Stimulated activated CD4-positive, alpha-beta T cell treated with anti-CD3 and anti-CD28 coated beads, Interleukin-4, amount 100 ng/mL, for 1 hour (primary cell): ENCODE measurements at places on chromosomes 1 and 21.

DNA sequence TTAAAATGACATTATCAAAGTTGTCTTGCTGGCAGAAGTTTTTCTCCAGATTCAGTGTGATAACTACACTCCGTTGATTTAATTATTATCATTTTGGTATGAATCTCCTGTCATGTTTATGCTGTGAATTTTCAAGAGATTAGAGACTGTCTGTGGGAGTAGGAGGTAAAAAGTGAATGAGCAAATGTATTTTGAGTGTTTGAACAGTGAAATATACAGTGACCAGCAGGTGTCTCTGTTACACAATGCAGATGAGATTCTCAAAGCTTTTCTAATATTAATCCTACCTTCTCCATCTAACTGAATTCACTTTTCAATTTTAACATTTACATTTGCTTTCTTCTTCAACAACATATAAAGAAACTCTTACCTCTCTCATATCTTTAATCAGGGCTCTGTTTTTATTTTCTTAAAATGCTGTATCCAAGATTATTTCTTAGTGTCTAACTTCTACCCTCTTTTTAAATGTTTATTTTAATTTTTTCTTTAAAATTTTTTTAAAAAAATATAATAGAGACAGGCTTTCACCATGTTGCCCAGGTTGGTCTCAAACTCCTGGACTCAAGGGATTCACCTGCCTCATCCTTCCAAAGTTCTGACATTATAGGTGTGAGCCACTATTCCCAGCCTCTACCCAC is 20.9 kb upstream of the HSPA13 start:
- no peak for DNase-seq

- no peak for DNase-seq
Measured at GRCh38 chr1:47188791-47189785, 748 bp downstream of the PDZK1IP1 start.

- DNase-seq, result no peak
Measured at GRCh38 chr1:109249654-109250401, 489 bp downstream of the CELSR2 start.

DNA sequence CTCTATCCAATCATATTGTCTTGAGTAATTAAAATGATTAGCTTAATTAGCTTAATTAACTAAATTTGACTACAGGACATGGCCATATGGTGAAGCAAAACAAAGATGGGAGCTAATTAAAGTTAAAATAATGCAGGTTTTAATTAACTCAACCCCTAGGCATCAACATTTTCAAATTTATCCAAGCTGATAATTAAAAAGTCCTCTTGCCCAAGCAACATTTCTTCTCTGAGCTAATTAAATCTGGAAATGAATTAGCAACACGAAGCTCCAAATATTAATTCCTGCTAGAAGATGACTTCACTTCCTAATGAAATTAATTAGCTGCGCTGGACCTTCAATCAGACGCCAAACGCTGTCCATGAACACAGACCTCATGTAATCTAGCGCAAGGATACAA is 27.9 kb downstream of the LMO4 start:
- DNase-seq, result no peak

GRCh38 chr1:82227306-82228095 is 426.8 kb downstream of the ADGRL2 start:
- no peak for DNase-seq

- no peak for DNase-seq
Measured at GRCh38 chr1:47781171-47781959, 215.8 kb downstream of the TRABD2B start.

- no peak for DNase-seq
Measured at GRCh38 chr1:193181536-193181935, 4.9 kb downstream of the B3GALT2 start.

DNA sequence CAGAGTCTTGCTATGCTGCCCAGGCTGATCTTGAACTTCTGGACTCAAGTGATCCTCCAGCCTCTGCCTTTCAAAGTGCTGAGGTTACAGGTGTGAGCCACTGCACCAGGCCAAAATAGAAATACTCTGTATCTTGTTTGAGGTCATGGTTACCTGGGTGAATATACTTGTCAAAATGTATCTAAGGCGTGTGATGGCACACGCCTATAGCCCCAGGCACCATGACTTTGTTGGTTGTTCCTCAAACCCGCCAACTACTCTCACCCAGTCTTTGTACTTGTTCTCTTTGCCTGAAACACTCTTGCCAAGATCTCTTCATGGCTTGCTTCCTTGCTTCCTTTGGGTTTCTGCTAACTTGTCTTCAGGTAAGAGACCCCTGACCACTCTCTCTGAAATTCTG is 38.0 kb upstream of the RGS5 start:
- DNase-seq, result no peak

- no peak for DNase-seq
Measured at GRCh38 chr1:183675381-183675780, 22.3 kb upstream of the APOBEC4 start.
